ENCODE measurements at places on chromosomes 5 and 9.

DNA sequence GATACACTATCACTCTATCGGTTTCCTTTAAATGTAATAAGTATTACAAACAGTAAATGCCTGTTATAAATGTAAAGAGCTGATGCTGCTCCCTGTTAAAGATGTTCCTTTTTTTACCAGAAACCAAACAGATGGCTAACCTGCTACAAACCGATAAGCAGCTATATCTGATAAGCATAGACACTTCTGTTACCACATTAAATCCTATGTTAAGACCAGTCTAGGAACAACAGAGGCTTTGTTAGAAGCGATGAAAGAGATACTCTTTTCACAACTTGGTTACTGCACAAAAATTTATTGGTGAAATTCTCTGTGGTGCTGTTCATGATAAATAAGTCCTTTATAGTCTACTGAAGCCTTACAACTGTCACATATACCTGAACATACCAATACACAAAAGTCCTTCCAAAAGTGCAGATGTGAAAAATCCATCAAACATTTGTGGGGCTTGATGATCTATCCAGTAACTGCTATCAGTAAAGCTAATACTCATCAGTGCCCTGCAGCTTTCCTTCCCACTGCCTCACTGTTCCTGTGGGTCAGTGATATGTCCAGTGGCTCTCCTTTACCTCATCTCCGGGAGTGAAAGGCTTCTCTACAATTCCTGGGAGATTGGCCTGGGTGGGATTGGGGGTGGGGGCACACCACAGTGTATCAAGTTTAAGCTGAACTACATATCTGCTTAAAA, 25.8 kb upstream of the PRXL2C start:
- H3K4me1 ChIP-seq = no peaks in the 10 kb centered on the region
- no peak overlapping the region for H3K4me3 ChIP-seq
- no peaks in the 10 kb centered on the region for H3K27me3 ChIP-seq
- peak; percentile 19 for DNase-seq
- no peak overlapping the region for H3K27ac ChIP-seq

DNA sequence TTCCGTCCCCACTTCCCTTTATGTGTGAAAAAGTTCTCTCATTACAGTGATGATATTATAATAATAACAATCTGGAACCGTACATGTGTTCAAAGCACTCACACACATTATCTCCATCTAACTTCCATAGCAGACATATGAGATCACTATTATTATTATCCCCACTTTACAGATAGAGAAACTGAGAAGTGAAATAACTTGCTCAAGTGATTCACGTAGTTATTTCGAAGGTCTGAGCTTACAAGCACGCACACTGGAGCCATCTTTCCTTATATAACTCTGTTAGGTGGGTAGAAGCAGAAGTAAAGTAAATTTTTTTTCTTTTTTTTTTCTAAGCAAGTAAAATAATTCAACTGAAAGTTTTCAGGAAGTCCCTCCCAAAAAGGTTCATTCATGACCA, 62.9 kb upstream of the PTGER4 start:
- H3K27me3 ChIP-seq = no peaks in the 10 kb centered on the region
- H3K36me3 ChIP-seq = no peaks in the 10 kb centered on the region
- DNase-seq = no peak
- H3K4me1 ChIP-seq = no peaks in the 10 kb centered on the region
- no peak overlapping the region for H3K4me3 ChIP-seq

DNA sequence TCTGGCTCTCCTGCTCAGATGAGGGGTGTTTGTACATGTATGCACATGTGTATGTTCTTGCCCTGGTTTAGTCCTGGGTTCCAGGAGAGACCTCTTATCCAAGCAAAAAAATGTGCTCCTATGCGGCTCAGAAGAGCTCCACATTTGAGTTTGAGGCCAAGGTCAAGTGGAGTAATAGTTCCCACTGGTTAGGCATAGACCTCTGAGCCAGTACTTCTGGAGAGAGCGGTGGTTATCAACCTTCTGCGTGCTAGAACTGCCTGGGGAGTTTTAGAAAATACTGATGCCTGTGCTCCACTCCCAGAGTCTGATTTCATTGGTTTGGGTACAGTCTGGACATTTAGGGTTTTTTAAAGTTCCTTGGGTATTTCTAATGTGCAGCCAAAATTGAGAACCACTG, 51.5 kb downstream of the LIX1 start:
- H3K4me1 ChIP-seq = no peaks in the 10 kb centered on the region
- H3K36me3 ChIP-seq = no peaks in the 10 kb centered on the region
- no peak overlapping the region for H3K4me3 ChIP-seq
- DNase-seq = no peak

- no peak overlapping the region for H3K4me3 ChIP-seq
- no peaks in the 10 kb centered on the region for H3K4me1 ChIP-seq
- no peak overlapping the region for H3K27ac ChIP-seq
- no peaks in the 10 kb centered on the region for H3K36me3 ChIP-seq
- DNase-seq = no peak
- H3K27me3 ChIP-seq = no peaks in the 10 kb centered on the region
These were observed 384.9 kb downstream of the NFIB start for GRCh38 chr9:13929013-13929412.

- H3K27me3 ChIP-seq = peaks cover 40% of the 10 kb centered on the region
- no peak overlapping the region for H3K4me3 ChIP-seq
- DNase-seq = peak; percentile 60
- H3K27ac ChIP-seq = no peak overlapping the region
- no peaks in the 10 kb centered on the region for H3K4me1 ChIP-seq
- H3K36me3 ChIP-seq = no peaks in the 10 kb centered on the region
These were observed 2.5 kb downstream of the LRRC26 start for GRCh38 chr9:137167277-137167746.

- H3K36me3 ChIP-seq = no peaks in the 10 kb centered on the region
- no peak overlapping the region for H3K4me3 ChIP-seq
- H3K27ac ChIP-seq = peak overlapping the region; percentile 7
- no peaks in the 10 kb centered on the region for H3K4me1 ChIP-seq
These were observed 196.4 kb downstream of the RFX3 start for GRCh38 chr9:3329361-3329760.

DNA sequence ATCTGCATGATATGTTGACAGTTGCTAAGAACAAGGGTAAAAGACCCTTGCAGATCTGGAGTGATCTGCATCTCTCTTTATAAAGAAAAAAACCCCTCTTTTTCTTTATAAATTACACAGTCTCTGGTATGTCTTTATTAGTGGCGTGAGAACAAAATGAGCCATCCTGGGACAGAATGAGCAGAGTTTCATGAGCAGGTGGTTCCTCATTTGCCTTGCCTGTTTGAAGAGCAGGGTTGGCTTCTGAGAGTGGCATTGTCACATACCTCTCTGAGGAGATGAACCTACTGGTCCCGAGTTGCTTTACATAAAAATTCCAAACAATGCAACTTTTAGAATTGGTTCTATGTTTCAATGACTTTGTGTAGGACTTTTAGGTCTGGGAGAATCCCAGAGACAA, 94.3 kb downstream of the INSYN2B start:
- H3K27ac ChIP-seq = no peak overlapping the region
- H3K27me3 ChIP-seq = no peaks in the 10 kb centered on the region
- no peaks in the 10 kb centered on the region for H3K4me1 ChIP-seq
- DNase-seq = no peak

- no peak overlapping the region for H3K27ac ChIP-seq
- H3K4me3 ChIP-seq = no peak overlapping the region
- no peaks in the 10 kb centered on the region for H3K36me3 ChIP-seq
These were observed 100.0 kb upstream of the IFNK start for GRCh38 chr9:27423915-27424710.

DNA sequence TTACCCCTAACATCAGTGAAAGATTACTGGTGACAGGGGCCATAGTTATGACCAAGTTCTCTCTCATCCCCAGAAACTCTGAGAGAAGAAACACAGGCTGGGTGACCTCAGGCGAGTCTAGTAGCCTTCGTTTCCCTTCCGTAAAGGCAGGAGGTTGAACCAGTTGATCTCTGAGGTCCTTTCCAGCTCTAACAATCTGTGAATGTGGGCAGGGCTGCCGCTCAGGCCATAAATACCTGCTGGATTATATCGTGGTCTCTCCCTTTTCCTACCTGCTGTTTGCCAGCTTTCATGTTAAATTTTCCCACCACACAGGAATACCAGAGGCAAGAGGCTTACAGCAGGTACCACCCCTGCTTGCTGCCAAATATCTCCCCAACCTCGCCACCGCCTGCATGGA, 357.5 kb downstream of the SH3GL2 start:
- no peak overlapping the region for H3K27ac ChIP-seq
- H3K4me3 ChIP-seq = no peak overlapping the region
- H3K4me1 ChIP-seq = no peaks in the 10 kb centered on the region

DNA sequence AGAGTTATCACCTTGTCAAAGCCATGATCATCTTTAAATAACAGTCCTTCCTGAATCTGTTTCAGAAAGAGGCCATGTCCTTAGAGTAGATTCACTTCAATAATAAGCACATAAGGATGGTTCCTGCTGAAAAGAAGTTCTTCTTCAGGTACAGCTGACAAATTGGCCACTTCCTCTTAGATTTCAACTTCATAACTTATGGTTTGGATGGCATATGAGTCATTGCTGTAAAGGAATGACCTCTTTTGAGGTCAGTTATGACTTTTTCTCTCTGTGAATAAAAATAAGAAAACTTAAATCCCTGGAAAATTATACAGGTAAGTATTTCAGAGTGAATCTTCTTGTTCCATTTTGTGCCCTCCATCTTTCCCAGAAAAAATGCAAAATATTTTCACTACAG, 555.3 kb upstream of the ZNF462 start:
- H3K27ac ChIP-seq = no peak overlapping the region
- DNase-seq = no peak
- no peaks in the 10 kb centered on the region for H3K4me1 ChIP-seq
- H3K27me3 ChIP-seq = no peaks in the 10 kb centered on the region
- no peak overlapping the region for H3K4me3 ChIP-seq

DNA sequence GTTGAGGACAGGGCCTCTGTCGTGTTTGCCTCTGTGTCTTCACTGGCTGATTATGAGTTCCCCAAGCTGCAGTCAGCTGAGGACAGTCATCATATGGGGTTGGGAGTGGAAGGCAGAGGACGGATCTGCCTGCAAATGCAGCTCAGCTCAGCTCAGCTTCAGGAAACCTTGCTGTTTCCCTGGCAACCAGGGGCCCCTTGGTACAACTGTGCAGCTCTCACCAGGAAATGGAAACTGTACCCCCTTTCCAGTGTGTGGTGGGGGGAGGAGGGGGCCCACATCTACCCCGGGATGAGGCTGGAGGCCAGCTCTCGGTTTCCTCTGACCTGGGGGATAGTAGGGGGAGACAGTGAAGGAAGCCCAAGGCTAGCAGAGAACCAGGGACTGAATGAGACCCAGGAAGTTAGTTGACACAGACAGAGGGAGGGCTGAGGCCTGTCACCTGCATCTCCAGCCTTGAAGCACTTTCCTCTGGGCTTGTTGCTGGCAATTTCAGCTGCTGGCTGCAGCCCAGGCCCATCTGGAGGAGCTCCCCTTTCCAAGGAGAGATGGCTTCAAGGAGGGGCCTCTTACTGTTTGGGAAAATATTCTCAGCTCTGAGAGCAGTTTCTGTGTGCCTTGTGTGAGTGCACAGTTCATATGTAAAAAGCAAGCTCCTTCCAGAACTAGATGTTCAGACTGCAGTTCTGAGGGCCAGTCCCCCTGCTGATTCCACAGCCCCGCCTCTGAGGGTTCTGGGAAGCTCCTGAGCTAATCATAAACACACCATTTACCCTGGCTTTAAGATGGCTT, 6.9 kb downstream of the ANXA6 start:
- DNase-seq = peak; percentile 42
- no peaks in the 10 kb centered on the region for H3K36me3 ChIP-seq
- H3K27ac ChIP-seq = peak overlapping the region; percentile 77
- H3K4me1 ChIP-seq = peaks cover 20% of the 10 kb centered on the region
- no peaks in the 10 kb centered on the region for H3K27me3 ChIP-seq

DNA sequence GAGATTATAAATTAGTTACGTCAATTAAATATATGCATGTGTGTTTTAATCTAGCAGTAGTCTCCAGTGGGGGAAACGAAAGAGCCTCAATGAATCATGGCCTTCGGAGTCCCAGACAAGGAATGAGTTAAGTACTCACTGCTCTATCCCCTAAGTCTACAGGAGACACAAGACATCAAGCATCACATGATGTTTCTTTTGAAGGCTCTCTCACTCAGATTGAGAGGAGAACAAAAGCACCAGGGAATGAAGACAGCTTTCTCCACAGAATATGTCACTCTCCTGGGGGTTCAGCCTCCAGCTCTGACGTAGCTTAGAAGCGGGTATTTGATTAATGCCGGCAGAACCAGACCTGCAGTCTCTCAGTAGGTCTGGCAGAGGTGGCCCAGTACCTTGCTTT, 381.4 kb downstream of the ACTL7B start:
- H3K27ac ChIP-seq = peak overlapping the region; percentile 82
- no peak overlapping the region for H3K4me3 ChIP-seq
- no peaks in the 10 kb centered on the region for H3K27me3 ChIP-seq

DNA sequence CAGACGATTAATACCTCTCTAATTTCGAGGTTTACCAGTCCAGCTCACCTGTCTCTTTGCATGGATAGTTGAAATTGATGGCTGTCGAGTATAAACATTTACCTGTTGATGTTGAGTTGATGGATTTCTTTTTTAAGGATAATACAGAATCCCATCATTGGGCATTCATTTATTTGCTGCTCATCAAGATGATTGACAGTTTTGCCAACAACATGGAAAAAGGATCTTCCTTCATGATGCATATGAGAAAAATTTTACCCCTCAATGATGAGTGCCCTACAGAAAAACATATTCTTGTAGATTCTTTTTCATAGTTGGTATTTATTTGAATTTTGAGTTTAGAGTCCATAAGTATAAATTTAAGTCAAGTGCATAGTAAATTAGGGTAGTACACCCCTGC, 59.2 kb downstream of the ZCCHC7 start:
- no peaks in the 10 kb centered on the region for H3K4me1 ChIP-seq
- H3K27ac ChIP-seq = no peak overlapping the region
- no peak overlapping the region for H3K4me3 ChIP-seq

DNA sequence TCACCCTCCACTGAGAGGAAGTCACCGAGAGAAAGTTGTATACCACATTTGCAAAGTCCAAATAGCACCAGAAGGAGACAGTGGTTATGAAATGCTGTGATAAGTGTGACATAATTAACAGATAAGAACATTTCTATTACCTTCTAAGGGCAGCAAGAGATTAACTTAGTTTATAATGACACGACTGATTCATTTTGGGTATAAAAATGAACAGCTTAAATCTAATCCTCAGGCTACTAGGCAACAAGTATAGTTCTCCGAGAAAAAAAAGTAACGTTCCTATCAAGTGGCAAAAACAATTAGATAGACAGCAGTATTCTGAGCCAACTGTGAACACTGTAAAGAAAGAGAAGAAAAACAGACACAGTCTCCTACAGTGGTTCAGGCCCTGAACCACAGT, 431.2 kb upstream of the GRAMD2B start:
- no peaks in the 10 kb centered on the region for H3K36me3 ChIP-seq
- peaks cover 3% of the 10 kb centered on the region for H3K4me1 ChIP-seq
- H3K27me3 ChIP-seq = no peaks in the 10 kb centered on the region
- H3K27ac ChIP-seq = peak overlapping the region; percentile 28

DNA sequence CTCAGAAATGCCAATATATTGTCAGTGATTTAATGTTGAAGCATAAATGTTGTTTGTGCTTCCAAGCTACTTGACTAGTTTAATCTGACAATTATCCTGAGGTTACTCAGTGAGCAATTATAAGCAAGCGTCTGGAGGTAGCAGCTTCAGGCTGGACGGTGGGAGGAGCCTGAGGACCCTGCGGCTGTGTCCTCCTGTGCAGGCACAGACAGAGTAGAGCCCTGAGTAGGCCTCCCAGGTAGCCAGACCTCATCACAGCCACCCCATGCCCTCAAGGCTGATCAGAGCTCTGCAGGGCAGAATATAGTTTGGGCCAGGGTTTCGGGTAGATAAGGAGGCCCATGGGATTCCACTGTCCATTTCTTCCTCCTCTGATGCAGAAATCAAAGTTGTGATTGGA, 153.6 kb downstream of the DRD1 start:
- DNase-seq = no peak
- no peaks in the 10 kb centered on the region for H3K27me3 ChIP-seq
- H3K27ac ChIP-seq = no peak overlapping the region
